ENCODE measurements at places on chromosomes 2 and 18.

GRCh38 chr2:205929246-205929942 is 156.6 kb downstream of the INO80D start:
- DNase-seq: no peak

GRCh38 chr2:64474636-64475035 is 20.7 kb downstream of the LGALSL start:
- no peak for DNase-seq

GRCh38 chr18:33201509-33201926 is 239.0 kb downstream of the CCDC178 start:
- no peak for DNase-seq

DNA sequence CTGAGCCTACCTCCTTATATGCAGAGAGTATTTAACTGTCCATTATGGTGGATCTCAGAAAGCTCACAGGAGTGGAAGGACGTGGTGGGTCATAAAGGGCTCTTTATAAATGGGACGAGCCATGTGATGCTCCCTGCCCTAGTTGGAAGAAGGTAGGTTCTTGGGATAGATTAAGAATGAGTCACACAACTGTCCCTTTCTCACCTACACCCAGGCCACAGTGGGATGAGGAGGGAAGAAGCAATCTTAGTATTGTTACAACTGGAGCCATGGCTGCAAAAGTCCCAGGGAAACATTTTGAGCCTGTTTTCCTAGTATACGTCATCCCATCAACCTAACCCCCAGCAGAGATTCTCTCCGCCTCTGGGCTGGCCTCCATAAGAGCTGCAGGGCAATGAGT is 229.9 kb downstream of the TTC32 start:
- DNase-seq: no peak

DNA sequence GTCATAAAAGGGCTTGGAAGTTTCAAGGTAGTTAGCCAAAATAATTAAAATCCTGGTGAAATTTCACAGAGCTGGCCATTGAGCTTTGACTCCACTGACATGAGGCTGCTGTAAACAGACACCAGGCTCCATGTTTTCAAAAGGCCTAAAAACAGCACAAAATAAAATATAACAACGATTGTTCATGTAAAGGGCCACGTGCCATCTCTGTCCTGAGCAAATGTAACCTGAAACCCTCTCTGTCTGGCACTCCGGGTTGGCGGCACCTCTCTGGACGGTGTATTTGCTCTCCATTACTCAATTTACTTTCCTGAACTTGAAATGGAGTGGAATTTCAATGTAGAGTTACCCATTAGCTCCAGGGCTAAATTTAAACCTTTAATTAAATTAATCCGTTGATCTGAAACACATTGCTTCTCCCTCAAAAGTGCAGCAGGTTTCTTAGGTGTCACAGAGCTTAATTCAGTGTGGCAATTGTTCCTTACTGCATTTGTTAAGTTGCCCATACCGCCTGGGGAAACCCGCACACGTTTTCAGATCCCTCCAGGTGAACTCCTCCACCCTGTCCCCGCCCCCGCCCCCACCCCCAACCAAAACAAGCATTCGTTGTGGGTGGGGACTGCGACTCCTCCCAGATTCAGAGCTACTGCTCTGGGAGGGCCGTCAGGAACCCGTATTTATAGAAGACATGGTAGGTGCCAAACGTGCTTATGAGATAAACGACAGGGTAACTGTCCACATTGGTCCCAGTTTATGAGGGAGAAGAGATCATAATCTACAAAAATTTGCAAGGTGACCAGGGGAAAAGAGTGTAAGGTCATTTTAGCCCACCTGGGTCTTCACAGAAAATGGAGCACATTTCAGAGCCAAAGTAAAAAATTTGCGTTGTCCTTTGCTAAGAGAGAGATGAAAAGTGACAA is 1.2 kb upstream of the CABLES1 start:
- no peak for DNase-seq

DNA sequence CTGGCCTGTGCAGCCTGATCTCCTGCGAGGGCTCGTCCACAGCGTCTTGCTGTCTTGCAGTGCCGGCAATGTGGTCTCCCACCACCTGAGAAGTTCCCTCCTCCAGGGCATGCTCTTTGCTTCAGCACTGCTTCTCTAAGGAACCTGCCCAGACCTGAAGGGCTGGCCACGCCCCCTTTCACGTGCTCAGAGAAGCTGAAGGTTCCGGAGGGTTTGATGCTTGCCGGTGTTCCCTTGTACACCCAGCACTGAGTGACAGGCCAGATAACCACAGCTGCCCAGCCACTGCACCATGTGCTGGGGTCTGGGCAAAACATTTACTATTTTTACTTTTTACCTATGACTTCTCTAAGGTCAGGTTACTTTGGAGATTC is 1.7 kb upstream of the POLR2D start:
- peak; percentile 55 for DNase-seq

DNA sequence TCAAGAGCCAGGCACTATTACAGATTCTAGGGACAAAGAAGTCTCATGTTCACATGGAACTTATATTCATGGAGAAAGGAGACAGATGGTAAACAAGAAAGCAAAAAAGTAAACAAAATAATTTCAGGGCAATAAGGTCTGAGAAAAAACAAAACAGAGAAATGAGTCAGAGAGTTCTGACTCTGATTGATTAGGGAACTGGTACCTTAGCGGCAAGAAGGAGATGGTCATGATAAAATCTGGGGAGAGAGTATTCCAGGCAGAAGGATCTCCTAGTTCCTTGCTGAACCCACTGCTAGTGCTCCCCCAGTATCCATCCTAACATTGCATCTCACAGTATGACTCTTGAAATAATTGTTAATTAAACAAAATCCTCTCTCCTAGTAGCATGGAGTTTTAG is 161.8 kb upstream of the KLF7 start:
- no peak for DNase-seq

DNA sequence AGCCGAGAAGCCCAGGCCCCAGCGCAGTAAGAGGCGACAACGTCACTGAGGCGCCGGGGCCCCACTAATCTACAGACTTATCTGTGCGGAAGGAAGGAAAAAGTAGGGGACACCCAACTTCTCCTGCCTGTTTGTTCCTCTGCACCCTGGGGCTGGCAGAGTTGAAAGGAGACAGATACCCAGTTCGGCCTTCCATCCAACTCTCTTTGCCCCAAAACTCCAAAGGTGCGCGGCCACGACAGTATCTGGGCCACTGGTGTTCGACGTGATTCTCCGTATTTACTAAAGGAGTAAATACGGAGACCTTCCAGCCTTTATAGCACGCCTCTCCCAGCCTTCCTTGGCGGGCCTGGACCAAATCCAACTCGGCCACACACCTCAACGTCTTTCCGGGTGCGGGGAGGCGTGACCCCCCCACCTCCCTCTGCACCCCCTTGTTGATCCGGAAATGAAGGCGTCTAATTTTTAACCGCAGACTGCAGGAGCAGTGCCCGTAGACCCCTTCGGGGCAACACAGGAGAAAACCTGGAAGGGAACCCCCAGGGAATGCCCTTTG is 1.6 kb downstream of the SMAD7 start:
- DNase-seq: peak; percentile 42

DNA sequence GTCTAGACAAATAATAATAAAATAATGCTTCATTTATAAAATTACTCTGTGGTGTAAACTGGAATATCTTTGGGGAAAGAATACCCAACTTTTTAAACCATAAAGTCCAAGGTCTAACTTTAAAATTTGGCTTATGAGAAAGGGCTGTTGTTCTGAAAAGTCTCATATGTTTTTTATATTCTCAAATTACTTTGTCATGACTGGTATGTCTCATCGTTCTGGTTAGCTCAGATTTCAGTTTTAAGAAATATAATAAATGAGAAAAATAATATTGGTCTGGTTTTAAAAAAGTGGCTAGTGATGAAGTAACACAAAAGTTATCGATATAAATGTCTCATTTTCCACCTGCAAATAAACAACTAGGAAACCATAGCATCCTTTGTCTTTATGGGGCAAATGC is 1658.1 kb downstream of the LRP1B start:
- no peak for DNase-seq

DNA sequence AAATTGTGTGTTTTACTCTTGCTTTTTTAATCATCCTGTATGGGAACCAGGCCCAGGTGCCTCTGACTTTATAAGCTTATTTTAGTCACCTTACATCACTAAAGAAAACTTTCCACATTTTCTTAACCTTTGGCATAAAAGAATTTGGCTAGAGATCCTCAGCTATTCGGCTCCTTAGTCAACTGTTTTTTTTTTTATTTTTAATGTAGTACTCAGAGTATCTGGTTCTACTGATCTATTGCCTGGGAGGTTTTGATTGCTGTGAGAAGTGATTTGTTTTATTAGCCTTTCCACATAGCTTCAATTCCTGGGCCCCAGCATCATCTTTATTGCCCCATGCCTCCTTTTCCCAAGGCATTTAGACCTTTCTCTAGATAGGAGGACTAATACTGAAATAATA is 121.0 kb downstream of the MYO1B start:
- DNase-seq: no peak

DNA sequence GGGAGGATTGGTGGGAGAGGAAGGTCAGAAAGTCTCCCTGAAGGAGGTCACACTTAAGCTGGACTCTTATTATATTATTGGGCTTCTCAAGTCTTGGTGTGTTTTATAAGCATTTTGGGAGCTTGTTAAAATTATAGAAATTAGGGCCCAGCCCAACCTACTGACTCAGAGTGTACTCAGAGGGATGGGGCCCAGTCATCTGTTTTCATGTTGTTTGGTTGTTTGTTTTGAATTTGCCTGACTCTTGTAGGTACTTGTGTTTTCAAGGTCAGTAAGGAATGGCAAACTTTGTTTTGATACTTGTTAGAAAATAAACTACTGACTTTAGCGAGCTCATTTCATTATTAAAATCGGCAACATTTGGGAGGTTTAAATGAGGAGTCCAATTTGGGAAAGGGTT is 152.0 kb downstream of the INSIG2 start:
- no peak for DNase-seq

GRCh38 chr2:46812361-46813019 is 103.1 kb downstream of the MCFD2 start:
- DNase-seq: no peak

GRCh38 chr18:25630682-25631081 is 278.7 kb upstream of the ZNF521 start:
- DNase-seq: no peak

Data from activated CD4-positive, CD25-positive, alpha-beta regulatory T cell treated with anti-CD3 and anti-CD28 coated beads, Interleukin-2, amount 50 U/mL, for 72 hours (primary cell).